ENCODE measurements at places on chromosomes 13 and 19.

GRCh38 chr13:44044547-44045179 is 165.0 kb downstream of the LACC1 start:
- no peak for DNase-seq

GRCh38 chr19:21483589-21484170 is 21.7 kb upstream of the ZNF429 start:
- no peak for DNase-seq

DNA sequence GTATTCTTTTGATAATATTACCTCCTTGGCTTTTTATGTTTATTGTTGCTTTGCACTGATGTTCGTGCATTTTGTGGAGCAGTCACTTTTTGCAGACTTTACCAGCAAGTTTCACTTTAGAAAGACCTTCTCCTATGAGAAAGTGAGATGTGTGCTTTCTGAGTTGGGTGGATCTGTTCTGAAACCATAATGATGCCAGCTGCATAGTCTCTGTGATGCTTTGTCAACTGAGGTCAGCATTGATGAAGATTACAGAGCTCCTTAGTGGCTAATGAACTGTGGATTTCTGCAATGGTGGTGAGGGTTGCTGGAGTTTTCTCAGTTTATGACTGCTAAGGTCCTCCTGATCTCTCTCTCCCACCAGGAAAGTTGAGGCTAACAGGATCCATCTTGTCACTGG is 309.9 kb upstream of the SLITRK6 start:
- DNase-seq, result no peak

DNA sequence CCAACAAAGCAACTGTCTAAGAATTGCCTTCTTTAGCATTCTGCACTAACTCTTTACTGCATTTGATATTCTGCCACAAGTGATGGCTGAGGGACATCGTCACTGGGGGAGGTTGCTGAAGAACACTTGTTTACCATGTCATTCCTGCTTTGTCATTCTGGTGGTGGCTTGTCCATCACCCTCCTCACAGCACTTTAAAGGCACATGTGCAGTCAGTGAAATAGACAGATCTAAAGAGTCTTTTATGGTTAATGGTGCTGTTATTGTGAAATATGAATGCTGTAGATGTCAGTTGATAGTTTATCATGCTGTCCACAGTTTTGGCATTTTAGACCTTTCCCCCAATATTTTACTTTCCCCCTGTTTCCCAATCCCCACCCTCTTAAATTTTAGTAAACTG is 120.9 kb upstream of the TSC22D1 start:
- DNase-seq, result no peak

DNA sequence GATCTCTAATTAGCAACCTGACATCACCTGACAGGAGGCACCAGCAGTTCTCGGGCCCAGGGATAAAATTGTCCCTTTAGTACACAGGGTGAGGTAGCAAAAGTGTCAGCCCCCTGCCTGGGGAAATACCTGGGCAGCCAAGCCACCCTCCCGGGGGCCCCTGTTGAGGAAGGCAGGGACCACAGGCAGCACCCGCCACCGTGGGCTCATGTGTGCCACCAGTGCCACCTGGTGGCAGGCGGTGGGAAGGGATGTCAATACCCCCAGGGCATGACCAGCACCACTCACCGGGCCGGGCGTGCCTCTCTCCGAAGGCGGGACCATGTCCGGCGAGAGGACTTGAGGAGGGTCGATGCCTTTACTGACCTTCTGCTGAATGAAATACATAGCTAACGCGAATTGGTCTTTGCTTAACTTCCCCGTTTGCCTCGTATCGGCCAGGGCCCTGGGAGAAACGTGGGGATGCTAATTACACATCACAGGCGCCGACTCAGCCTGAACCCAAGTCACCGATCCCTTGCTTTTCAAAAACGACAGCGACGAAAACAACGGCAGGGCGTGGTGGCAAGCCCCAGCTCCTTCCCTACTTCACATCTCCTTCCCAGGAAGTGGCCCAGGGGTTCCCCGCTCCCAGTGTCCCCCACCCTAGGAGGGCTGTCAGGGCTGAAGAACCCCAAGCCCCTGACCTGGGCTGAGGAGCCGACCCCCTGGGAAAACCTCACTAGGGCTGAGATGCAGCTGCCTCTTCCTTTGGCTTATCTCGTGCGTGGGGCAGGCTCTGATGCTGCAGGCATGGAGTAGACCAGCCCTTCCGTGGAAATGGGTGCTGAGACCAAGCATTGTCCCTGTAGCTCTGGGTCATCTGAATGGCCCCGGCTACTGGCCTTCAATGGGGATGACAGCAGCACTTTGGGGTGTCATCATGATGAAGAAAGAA is 53.8 kb downstream of the EPS15L1 start:
- DNase-seq, result no peak

GRCh38 chr13:49806126-49806536 is 13.6 kb upstream of the KPNA3 start:
- no peak for DNase-seq

- no peak for DNase-seq
Measured at GRCh38 chr19:5628919-5629481, 6.1 kb downstream of the SAFB start.

DNA sequence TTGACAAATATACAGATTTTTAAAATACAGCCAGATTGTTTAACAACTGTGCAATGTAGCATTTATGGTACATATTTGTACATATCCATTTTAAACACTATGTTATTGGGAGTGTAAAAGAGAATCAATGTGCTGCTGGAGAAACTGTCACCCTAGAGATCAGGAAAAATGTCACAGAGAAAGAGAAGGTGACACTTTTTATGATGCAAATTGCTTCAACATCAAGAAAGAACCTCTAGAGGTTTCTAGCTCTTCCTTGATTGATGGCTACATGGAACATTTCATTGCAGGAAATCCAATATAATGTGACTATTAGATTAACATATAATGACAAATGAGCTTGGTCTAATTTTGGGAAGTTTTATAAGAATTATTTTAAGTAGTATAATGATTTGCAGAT is 1491.2 kb upstream of the PCDH20 start:
- DNase-seq, result no peak

DNA sequence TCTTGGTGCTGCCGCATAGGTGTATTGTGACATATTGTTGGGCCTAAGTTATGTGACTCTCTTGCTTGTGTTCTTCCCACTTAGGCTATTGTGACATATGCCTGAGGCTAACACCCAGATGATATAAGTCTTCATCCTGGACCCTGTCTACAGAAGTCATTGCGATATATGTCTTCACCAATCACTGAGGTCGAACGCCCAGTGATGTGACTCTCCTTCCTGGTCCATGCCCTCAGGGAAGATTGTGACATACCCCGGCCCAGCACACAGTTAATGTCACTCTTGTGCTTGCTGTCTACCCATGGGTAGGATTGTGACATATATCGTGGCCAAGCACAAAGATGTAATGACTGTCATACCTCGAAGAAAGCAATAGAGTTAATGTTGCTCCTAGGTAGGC is 16.9 kb upstream of the ZNF730 start:
- no peak for DNase-seq

GRCh38 chr13:28306325-28306724 is 168.0 kb downstream of the PAN3 start:
- peak; percentile 87 for DNase-seq

- DNase-seq, result no peak
Measured at GRCh38 chr19:53158119-53158656, 665 bp downstream of the ZNF347 start.

GRCh38 chr19:12766051-12766521 is 9.3 kb downstream of the HOOK2 start:
- DNase-seq, result no peak

DNA sequence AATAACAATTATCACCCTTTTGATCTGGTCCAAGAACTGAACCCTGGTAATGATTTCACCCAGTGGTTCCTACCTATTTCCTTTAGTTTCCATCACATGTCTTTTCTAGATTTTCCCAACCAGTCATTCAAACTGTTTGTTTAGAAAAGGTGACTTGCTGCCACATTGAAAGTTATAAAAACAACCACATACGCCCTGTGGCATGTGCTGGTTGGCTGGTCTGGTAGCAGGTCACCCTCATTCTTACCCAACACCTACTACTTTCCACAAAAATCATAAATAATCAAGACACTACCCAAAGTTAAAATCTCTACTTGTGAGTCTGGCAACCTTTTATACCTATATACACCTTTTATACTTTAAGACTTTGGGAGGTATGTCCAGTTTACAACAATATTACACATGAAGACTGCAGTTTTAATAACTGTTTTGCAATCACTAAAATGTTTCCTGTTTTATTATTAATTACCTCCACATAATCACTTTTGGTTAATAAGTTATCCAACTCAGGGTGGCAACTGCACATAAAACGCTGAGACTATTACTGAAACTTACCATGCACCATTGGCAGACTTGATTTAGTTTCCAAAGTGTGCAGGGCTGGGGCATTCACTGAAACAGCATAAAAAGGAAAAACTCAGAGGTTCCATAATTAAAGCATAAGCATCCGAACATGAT is 38.9 kb downstream of the DZIP1 start:
- DNase-seq, result no peak

DNA sequence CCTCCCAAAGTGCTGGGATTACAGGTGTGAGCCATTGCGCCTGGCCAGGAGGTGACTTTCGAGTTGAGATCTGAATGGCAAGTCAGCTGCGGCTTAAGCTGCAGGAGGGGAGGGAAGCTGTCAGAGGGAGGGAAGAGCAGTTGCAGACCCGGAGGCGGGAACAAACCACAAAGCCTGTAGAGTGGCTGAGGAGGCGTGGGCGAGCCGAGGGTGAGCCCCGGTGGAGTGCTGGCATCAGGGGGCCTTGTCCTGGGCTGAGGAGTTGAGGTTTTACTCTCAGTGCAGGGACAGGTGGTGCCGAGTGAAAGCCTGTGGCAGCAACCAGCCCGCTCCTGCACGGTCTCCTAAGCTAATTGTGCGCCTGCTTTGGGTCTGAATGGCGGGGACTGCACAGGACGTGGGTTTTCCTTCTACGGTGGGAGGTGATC is 24.2 kb downstream of the PPP1R37 start:
- no peak for DNase-seq

- DNase-seq, result no peak
Measured at GRCh38 chr13:114124431-114124830, 8.0 kb downstream of the RASA3 start.

DNA sequence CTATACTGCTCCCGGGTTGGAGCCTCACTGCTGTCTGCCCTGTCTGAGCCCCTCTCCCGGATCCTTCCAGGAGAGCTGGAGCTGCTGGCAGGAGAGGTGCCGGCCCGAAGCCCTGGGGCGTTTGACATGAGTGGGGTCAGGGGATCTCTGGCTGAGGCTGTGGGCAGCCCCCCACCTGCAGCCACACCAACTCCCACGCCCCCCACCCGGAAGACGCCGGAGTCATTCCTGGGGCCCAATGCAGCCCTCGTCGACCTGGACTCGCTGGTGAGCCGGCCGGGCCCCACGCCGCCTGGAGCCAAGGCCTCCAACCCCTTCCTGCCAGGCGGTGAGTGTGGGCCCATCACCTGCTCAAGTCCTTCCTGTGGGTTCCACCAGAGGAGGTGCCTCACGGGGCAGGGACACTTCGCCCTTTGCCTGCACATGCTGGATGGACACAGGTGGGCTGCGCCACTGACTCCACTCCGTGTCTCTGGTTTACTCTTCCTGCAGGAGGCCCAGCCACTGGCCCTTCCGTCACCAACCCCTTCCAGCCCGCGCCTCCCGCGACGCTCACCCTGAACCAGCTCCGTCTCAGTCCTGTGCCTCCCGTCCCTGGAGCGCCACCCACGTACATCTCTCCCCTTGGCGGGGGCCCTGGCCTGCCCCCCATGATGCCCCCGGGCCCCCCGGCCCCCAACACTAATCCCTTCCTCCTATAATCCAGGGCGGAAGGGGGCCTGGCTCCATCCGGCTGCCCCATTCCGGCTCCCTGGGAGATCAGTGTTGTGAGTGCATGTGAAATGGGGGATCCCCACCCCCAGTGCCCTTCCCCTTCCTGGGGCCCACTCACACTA is 19.8 kb downstream of the EPN1 start:
- DNase-seq, result no peak

DNA sequence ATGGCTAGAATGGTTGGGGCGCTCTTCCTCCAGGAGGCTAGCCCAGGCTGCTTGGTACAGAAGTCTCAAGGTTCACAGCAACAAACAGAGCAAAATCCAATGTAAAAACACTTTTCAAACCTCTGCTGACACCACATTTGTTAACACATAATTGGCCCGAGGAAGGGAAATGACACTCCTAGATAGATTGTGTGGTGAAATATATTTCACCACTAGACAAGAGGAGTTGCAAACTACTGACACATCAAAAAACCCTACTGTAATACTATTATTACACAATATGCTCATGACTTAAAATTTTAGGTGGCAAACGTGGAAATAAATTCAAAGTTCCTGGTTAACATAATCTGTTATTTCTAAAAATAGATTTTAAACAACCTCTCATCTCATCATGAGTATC is 643.6 kb downstream of the PCDH9 start:
- no peak for DNase-seq

- DNase-seq, result no peak
Measured at GRCh38 chr13:110868720-110869119, 46.1 kb downstream of the ANKRD10 start.

DNA sequence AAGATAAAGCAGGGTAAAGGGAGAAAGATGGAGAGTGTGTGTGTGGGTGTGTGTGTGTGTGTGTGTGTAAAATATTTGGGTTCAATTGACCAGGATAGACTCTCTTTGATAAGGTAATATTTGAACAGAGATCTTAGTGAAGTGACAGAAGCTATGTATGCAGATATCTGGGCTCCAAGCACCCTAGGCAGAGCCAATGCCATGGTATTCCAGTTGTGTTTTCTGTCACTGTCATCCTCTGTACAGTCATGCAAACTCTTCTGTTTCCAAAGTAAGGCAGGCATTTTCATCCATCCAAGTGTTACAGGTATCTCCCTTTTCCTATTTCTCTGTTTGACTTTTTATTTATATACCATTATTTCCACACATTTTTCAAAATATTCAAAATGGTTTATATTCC is 13.5 kb downstream of the DGKH start:
- DNase-seq, result no peak

DNA sequence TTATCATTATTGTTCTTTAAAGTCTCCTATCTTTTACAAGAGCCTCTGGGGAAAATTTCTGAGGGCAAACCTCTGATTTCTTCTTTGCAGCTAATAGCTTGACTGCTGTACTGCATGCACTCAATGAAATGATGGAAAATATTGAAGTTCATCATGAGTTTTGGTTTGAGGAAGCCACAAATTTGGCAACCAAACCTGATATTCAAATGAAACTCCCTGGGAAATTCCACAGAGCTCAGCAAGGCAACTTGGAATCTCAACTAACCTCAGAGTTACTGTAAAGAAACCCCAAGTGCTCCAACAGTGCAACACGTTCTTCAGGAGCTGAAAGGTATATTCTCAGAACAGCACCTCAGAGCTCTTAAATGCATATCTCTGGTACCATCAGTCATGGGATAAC is 14.2 kb upstream of the RNF6 start:
- DNase-seq, result no peak

GRCh38 chr19:35293808-35294207 is 1.8 kb downstream of the MAG start:
- no peak for DNase-seq

- no peak for DNase-seq
Measured at GRCh38 chr13:95698047-95698749, 21.3 kb downstream of the DNAJC3 start.

- no peak for DNase-seq
Measured at GRCh38 chr19:33300894-33301143, 1.5 kb downstream of the CEBPA start.

All from vagina (tissue), 2 donors.